ENCODE measurements at places on chromosomes 3 and 15.

- no peak for DNase-seq
Measured at GRCh38 chr15:70699890-70700289, 63.5 kb downstream of the UACA start.

GRCh38 chr3:50230104-50230793 lies 5.8 kb upstream of the GNAI2 start:
- no peak for DNase-seq

DNA sequence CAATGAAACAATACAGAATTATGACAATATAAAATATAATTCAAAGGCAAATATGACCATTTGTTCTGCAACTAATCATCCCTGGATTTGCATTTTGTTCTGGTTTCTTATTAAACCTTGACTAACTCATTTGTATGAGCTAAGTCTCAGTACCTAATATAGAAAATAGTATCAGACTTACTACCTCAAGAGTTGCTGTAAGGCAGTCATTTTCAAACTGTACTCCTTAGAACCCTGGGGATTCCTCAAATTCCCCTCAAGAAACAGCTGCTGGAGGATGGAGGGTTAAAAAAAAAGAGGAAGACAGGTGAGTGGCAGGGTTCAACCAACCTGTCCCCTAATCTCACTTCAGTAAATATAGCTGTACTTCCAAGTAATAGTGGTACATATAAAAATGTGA lies 11.1 kb downstream of the ZBTB11 start:
- no peak for DNase-seq

DNA sequence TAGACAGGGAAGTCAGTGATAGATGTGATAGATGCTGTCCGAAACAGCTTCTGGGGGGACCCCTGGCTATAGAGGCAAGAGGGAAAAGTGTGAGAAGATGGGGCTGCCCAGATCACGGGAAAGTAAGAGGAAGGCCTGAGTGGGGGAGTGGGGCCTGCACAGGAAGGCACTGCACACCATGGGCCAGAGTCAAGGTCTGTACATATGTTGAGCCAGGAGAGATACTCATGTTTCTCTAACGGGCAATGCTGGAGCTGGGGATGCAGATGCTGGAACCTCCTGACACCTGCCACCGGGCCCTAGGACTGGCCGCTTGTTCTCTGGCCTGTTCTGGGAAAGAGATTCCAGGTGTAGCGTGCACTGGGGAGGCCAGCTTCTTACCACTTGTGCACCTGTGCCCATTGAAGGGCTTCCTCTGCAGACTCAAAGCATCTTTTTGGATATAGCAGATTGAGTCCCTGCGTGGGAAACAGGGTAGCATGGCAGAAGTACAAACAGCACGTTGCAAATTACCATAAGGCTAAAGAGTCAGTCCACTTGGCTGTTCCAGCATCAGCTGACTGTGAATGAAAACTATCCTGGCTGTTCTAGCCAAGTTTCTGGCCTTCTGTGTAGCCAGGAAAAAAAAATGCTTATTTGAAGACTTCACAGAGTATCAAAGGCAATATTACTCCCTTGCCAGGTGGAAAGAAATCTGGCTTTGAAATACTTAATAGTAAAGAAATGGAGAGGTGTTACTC lies 77.1 kb upstream of the GSK3B start:
- no peak for DNase-seq

DNA sequence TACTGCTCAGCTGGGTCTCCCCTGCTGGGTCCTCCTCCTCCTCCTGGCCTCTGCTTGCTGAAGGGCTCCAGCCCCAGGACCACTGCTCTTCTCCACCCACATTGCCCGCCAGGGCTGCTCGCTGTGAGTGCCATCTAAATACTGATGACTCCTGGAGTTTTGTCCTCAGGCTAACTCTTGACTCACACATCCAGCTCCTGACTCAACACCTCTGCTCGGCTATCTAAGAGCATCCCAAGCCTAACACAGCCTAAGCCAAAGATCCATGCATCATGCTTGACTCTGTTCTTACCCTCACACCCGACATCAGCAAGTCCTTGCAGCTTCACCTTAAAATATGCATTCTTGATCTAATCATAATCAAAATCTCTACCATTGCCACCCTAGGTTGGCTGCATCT lies 260.2 kb downstream of the KLF13 start:
- DNase-seq, result no peak

DNA sequence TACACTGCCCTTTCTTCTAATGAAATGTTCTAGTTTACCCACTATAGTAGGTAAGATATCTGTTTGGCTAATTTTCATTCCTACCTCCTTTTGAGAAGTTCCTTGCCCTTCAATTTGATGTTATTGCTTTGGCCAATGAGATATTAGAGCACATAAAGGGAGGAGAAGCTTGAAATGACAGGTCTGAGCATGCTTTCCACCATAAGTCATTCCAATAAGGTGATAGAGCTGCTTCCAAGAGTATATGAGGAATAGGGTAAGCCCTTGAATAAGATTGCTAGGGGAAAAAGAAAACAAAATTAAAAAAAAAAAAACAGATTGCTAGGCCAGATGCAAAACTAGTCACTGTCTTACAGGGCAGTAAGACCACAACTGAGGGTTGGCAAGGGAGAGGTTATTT lies 78.9 kb upstream of the TRIM42 start:
- DNase-seq, result no peak

GRCh38 chr15:42147431-42147735 lies 9.1 kb downstream of the PLA2G4F start:
- DNase-seq, result no peak

- no peak for DNase-seq
Measured at GRCh38 chr15:78133801-78134200, 2.6 kb upstream of the CIB2 start.

DNA sequence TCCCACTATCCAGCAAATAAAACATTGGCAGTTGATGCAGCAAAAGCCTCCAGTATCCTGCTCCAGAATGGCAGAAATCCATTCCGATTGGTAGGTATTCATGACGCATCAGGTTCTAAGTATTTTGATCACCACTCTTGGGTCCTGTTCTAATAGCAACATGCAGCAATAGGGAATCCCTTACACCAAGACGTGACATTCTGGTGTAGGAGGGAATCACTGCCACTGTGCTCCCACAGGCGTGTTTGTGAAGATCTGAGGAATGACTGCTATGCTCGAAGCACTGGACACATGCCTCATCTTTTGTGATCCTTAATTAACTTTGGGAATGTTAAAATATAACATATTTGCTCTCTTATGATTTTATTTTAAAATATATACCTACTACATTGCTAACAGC lies 552.9 kb downstream of the MECOM start:
- DNase-seq, result no peak

- DNase-seq, result no peak
Measured at GRCh38 chr15:65163041-65163440, 22.1 kb downstream of the CLPX start.

- DNase-seq, result no peak
Measured at GRCh38 chr3:143657391-143657790, 190.9 kb downstream of the SLC9A9 start.

- no peak for DNase-seq
Measured at GRCh38 chr3:104555728-104556127, 811.0 kb upstream of the ALCAM start.

GRCh38 chr3:153242896-153243295 lies 80.9 kb downstream of the RAP2B start:
- DNase-seq, result peak; percentile 63

GRCh38 chr3:194384156-194384555 lies 14.6 kb upstream of the LRRC15 start:
- no peak for DNase-seq

- DNase-seq, result no peak
Measured at GRCh38 chr3:117144853-117145252, 435.3 kb downstream of the TUSC7 start.

- DNase-seq, result no peak
Measured at GRCh38 chr15:92853222-92853621, 46.9 kb upstream of the CHD2 start.

- no peak for DNase-seq
Measured at GRCh38 chr3:52429779-52430415, 15.0 kb downstream of the SEMA3G start.

DNA sequence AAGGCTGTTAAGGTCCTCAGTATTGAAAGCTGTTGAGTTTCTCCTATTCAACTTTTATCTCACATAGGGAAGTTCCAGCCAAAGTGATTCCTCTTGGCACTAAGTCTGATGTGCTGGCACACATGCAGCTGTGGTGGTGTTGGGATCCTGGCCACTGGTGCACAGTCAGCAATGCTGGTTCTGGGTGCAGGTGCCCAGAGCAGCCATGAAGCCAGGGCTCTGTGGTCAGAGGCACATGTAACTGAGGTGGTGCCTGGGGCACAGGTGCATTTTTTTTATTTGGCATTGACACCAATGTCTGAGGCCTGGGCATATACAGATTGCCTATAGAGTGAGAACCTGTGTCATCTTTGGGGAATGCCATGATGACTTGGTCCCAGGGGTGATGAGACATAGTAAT lies 271.4 kb downstream of the POLQ start:
- no peak for DNase-seq

DNA sequence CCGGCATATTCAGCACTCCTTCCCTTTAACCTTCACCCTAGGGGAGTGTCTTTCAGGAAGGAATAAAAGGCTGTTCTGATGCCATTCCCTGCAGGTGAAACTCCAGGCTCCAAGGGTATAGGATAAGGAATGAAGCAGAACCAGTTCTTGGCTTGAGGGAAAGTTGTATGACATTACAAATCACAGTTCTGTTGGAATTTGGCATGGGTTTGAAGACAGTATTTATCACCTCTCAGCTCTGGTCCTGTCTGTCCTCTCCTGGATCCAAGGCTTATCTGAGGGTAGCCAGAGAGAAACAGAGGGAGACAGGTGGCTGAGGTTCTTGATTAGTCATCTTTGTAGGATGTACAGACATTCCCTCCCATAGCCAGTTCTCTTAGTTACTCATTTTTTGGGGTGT lies 37.1 kb downstream of the RAB11A start:
- DNase-seq, result no peak

DNA sequence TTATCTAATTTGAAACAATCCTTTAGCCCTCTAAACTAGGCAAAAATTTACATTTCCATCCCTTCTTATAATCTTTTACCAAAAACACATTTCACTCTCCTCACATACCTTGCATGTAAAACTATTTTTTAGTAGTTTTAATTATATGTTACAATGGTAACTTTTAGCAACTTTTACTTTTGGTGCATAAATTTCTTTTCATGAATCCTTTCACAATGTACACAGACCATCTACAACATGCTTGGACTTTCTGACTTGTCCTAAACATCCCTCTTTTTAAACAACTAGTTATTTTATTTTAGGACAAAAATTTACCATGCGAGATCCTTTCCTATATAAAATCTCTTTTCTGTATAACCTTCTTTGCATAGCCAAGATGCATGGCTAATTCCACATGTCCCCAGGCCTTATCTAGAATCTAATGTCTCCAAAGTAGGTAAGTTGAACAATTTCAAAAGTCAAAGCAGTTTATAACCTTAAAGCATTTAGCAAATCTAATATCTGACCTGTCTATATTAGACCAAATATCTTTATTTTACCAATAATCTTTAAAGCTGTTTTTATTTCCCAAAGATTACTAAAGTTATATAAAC lies 14.4 kb upstream of the ALDH1L1 start:
- DNase-seq, result no peak

- DNase-seq, result no peak
Measured at GRCh38 chr15:41503669-41504010, 10.0 kb downstream of the ITPKA start.

DNA sequence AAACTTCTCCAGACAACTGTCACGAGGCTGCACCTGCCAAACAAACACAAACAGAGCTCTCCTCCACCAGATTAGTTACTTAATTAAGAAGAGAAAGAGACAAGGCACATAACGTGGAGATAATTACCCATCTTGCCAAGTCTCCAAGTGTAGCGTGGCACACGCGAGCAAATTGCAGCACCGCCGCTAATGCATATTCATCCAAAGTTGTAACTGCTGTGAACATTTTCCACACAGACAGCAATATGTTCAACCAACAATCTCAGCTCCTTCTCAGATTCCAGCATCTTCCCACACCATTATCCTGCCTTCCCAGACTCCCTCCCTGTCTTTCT lies 309.6 kb upstream of the TLE3 start:
- DNase-seq, result no peak

GRCh38 chr3:95751509-95751908 lies 1062.9 kb upstream of the EPHA6 start:
- DNase-seq, result no peak

DNA sequence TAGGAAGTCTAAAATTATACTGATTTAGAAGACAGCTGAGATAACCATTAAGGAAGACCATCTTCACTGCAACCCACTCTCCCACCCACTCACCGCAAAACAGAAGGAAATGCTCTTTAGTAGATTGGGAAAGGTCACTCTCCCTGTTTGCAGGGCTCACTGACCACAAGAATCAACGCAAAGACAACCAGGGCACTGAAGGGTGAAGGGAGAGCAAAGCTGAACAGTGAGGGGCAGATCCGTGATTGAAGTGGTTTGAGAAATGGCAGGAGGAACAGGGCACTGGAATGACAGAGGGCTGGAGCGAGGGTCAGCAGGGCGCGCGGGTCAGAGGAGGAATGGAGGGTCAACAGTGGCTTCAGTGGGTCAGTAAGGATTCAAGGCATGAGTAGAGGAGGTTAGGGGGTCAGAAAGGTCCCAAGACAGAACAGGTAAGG lies 520 bp downstream of the MESD start:
- DNase-seq, result no peak

DNA sequence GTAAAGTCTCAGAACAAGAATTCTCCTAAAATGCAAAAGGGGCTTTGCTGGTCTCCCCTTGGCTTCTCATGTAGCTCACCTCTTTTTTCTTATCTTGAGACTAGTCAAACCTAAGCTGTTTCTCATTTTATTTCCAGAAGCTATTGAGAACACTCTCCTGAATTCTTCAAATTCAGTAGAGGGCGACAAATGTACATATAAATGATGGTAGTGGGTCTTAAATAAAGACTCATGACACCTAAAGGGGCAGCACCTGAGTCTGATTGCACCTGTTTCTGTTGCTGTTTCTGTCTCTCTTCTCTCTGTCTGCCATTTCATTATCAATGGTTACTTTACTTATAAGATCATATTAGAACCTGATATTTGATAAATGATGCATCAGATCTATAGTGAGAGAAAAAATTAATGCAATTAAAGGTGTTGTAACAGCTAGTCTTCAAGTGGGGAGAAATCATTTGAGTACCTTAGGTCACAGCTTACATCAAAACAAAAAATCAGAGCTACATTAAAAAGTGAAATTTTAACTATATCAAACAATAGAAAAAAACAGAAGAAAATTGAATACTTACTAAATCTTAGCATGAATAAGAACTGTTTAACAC lies 7.0 kb downstream of the ADIPOQ start:
- no peak for DNase-seq
